Adipocyte (in vitro differentiated cells): ENCODE measurements at places on chromosomes 1 and 21.

GRCh38 chr1:172679000-172679772, 20.3 kb downstream of the FASLG start:
- DNase-seq: no peak

DNA sequence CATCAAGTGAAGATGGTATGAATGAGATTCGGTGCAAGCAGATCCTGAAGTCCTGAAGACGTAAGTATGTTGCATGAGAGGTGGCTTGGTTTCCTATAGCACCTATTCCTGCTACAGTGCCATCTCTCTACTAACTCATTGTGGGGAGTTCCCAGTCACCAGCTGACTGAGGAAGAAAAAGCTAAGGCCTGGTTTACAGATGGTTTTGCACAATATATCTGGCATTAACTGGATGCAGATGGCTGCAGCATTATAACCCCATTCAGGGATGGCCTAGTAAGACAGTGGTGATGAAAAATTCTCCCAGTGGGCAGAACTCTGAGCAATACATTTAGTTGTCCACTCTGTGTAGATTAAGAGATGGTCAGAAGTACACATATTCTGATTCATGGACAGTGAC, 36.7 kb downstream of the RTCA start:
- DNase-seq: no peak

DNA sequence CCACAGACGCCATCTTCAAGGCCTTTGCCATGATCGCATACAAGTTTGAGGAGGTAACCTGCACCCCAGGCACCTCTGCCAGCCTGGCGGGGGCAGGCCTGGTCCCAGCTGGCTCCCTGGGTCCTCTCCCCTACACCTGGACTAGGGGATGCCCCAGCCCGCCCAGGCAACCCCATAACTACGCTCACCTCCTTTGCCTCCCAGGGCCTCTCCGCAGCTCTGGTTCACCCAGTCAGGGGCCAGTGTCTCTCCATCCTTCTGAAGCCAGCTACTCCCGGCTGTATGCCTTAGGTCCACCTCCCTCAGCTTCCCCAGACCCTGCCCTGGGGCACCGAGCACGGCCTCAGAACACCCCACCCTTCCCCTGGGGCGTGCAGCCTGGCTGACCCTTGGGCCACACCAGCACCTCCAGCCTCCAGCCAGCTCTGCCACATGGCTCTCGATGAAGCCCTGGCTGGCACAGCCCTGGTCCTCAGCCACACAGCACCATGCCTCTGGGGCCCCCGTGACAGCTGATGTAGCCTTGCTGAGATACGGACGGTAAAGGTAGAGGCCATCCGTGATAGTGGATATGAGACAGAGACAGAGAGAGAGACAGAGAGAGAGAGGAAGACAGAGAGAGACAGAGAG, 80.4 kb upstream of the COL6A1 start:
- DNase-seq: no peak

DNA sequence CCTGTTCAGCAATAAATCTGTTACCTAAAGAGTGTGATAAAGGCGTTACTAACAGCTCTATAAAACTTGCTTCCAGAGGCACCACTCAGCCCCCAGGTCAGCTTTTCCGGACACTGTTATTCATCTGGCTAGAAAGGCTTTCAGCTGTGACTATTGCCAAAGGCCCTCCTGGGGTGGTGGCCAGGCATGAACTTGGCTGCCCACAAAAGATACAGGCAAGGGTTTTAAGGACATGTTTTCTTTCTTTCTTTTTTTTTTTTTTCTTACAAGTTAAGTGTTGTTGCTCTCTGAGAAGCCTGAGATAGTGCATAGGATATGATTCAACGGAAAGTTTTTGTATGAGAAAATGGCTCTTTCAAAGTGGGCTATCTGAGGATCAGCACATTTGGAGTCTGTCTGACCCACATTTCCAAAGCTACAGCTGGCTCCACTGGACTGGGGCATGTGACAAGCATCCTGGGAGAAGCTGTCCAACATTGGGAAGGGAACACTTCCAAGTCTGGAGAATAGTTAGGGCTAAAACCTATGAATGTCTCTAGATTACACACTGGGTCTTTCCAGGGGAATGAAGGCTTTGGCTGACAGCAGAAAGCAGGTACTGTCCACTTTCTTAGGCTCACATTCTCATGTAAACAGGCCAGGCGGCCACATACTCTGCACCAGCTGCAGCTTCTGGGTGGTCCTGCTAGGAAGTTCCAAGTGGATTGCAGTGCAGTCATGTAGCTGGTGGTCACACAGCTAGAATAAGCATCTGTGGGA, 639.7 kb downstream of the LMO4 start:
- peak; percentile 4 for DNase-seq

- DNase-seq: no peak
These were observed 19.7 kb upstream of the TBX15 start for GRCh38 chr1:119007670-119008482.

DNA sequence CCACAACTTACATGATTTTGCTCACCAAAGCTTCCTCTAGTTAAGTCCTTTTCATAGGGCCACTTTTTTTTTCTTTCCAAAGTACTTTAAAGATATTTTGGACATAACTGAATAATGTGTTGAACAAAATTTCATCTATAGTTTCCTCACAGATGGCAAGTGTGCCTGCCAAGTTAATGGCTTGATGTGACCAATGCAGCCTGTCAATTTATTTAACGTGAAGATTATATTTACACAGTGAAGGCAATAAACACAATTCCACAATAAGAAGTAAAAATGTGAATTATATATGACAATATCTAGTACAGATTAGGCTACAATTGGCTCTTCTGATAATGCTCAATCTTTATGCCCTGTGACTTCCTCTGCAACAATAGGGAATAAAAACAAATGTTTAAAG, 18.0 kb downstream of the CLCA2 start:
- no peak for DNase-seq

DNA sequence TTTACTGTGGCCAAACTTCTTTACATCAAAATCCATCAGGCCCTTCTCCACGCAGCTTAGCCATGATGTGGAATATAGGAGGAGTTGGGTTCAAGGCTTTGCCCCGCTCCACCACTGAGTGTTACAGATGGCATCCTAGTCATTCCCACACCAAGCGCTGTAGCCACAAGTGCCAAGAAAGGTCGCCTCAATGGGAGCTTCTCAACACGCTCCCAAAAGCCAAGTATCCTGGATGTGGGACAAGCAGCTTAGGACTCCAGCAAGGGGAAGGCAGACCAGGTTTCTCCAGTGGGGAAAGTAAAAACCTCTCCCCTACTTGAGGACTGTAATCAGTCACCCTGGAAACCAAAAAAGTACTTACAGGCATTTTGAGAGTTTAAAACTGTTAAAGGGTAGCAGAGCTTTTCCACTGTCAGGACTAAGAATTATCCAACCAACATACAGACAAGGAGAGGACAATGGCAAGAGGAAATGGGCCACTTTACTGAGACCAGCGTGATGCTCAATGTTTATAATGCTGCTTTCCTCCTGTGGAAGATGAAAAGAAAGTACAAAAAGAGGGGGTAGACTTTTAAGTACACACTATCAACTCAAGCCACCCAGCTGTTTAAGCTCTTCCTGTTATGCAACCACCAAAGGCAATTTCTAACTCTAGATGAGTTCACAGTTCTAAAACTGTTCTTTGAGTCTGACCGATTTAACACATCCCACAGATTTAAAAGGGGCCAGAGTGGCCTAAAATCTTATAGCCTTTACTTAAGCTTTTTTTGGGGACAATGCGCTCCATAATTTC, 120.7 kb upstream of the KRTAP19-8 start:
- peak; percentile 23 for DNase-seq

GRCh38 chr1:220966881-220967611, 87.8 kb downstream of the HLX start:
- DNase-seq: peak; percentile 30

GRCh38 chr1:66788231-66788939, 12.7 kb downstream of the INSL5 start:
- DNase-seq: no peak

DNA sequence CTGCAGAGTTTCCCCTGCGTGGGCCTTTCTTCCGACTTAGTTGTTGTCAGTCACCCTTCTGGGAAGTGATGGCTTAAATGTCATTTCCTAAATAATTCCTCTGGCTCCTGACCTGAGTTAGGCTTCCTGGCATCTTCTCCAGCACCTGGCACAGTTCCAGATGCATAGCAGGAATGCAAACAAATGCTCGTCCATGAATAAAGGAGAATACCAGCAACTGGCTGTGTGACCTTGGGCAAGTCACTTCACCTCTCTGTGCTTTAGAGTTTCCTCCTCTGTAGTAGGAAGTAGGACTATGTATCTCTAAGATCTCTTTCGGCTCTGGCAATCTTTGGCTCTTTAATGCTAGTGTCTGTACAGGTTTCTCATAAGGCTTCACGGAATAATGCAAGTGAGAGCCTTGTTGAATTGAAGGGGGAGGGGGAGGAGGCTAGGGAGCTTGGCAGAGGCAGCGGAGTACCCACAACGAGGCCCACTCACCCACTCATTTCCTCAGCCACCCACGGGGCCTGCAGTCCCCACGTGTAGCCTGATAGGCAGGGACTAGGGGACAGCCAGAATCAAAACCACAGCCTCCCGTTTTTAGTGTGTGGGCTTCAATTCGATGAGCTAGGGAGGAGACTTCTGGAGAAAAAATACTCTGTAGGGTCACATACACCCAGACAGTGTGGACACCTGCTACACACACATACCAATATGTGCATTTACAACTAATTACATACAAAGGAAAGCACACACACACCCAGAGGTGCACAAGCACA, 48.1 kb downstream of the TENT5C start:
- DNase-seq: no peak

- no peak for DNase-seq
These were observed 1.2 kb downstream of the TBCE start for GRCh38 chr1:235368428-235368827.

DNA sequence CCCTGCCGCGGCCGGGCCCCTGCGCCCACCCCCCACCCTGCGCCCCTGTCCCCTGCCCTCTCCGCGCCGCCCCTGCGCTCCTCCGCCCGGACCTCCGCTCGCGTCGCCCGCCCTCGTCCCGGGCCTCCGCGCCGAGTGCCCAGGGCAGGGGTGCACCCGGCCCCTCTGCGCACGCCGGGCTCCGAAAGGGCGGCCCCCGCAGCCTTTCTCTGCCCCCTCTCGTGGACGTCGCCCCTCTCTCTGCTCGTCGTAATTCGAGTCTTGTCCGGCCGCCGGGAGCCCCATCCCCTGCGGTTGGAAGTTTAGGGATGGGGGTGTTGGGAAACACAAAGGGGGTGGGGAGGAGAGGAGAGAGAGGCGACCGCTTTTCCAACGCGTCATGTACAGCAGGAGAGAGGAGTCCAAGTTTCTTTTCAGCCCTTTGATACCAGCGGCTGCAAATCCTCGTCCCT, 407 bp downstream of the GALNT2 start:
- peak; percentile 76 for DNase-seq

DNA sequence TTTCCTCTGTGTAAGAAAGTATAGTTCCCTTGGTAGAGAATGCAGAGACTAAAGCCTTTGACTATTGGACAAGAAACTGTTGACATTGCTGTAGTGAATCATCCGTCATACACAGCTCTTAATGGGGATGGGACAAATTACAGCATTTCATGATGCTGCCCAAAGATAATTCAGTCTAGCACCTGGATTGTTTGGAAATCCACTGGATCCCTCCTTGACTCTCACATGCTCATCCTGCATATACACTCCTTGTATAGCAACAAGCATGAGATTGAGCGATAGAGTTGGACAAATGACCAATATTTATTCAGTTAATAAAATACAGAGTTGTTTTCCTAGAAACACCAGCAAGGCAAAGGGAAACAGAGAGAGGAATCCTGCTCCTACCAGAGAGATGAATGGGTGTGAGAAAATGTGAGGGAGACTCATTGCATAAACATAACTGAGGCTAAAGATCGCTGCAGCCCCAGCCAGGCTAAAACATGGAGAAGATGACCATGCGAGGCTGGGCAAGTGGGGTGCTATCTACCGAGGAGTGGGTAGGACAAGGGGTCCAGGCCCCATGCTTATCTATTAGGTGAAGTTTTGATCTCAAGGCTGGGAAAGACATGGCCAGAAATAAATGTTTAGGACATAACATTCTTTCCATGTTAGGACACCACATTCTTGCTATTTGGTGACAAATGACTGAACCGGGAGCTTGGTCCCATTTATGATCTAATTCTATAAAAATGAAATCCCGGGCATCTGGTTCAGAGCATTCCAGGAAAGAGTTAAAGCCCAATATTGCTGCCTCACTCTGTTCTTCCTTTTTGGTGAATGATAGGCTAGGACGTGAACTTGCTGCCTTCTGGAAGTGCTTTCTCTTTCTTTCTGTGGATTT, 153.2 kb downstream of the TGFB2 start:
- peak; percentile 58 for DNase-seq

- DNase-seq: no peak
These were observed 37.4 kb downstream of the NSL1 start for GRCh38 chr1:212754193-212754592.

- no peak for DNase-seq
These were observed 101.4 kb downstream of the PBX1 start for GRCh38 chr1:164660412-164660772.

DNA sequence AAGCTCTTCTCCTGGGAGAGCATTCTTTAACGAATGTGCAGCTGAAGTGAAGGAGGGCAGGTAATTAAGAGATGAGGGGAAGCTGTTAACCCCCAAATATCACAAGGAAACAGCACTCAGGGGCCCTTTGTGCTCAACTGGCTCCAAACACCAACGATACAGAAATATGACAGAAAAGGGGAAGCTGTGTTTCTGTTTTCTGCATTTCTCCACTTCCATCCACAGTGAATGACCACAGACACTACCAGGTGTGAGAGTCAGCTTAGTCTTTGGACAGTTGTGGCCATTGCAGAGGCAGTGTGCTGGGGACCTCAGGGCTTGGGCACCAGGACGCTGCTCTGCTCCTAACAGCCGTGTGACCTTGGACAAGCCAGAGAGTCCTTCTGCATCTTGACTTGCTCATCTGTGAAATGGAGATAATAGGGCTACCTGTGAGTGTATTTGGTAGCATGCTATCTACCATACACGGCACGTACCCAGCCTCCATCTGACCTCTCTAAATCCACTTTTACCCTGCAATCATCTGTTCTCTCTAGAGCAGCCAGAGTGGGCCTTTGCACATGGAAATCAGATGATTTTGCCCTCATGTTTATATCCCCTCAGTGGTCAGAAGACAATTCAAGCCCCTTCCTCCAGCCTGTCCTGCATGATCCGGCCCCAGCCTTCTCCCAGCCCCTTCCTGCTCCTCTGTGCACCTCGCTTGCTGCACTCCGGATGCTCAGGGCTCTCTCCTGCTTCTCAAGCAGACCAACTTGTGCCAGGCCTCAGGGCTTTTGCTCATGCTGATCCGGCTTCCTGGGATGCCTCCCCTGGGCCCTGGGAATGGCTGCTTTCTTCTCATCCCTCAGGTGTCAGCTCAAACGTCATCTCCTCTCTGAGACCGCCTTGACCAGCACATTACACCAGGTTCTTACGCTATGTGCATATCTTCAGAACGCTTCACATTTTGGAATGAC, 4.7 kb upstream of the TINAGL1 start:
- DNase-seq: no peak

DNA sequence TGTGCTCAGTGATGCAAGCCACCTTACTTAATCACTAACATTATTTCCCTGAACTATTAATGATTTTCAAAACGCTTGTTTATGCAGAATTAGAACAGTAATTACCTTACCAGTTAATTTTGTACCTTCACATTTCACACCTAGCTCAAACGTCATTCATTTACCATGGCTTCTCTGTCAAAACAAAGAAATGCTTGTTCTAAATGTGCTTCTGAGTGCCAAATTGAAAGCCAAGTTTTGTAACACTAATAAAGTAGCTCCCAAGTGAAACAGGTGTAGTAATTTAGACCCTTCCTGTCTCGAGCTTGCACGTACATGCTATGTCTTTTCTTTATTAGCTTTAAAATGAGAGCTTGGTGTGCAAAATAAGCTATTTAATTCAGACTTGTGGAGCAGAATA, 533.7 kb upstream of the PKN2 start:
- DNase-seq: no peak
